ENCODE measurements at places on chromosomes 16 and 17. TPM values are rescaled to one million over a fixed set of nuclear protein-coding genes. Genes with fewer than 3 reads are reported as not detected.

CNTNAP4 gene
- total RNA-seq, result not detected

GUCY2D gene
- not detected for total RNA-seq

TBX6 gene
- total RNA-seq, result 4.3 TPM

CFAP20 gene
- 55.5 TPM for total RNA-seq

PALB2 gene
- 12.7 TPM for total RNA-seq

GNG13 gene
- not detected for total RNA-seq

COPZ2 gene
- 16.9 TPM for total RNA-seq

PABPN1L gene
- not detected for total RNA-seq

KIF2B gene
- not detected for total RNA-seq

KREMEN2 gene
- total RNA-seq, result 2.0 TPM

EFNB3 gene
- total RNA-seq, result 7.1 TPM

RCVRN gene
- 0.21 TPM for total RNA-seq

SYNGR3 gene
- total RNA-seq, result 1.1 TPM

DNA sequence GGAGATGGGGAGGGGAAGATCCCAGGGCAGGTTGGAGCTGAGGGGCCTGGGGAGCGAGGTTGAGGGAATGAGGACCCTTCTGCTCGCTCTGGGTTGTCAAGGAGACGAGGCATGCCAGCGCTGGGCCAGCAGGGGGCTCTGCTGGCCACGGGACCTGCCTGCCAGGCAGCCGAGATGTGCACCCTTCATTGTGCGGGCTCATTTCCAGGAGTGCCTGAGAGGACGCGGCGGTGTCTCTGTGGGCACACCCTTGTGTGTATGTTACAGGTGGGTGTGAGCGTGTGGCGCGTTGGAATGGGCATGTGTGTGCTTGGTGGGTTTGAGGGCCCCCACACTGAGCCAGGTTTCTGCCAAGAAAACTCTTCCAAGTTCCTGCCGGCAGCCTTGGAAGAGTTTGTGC, 15.9 kb downstream of the ARHGAP23 start:
- peak; percentile 58 for DNase-seq

- no peak for DNase-seq
These were observed 6.6 kb downstream of the NDRG4 start for GRCh38 chr16:58506241-58507194.

GRCh38 chr16:1656808-1657617, 21.1 kb upstream of the JPT2 start:
- DNase-seq, result no peak

DNA sequence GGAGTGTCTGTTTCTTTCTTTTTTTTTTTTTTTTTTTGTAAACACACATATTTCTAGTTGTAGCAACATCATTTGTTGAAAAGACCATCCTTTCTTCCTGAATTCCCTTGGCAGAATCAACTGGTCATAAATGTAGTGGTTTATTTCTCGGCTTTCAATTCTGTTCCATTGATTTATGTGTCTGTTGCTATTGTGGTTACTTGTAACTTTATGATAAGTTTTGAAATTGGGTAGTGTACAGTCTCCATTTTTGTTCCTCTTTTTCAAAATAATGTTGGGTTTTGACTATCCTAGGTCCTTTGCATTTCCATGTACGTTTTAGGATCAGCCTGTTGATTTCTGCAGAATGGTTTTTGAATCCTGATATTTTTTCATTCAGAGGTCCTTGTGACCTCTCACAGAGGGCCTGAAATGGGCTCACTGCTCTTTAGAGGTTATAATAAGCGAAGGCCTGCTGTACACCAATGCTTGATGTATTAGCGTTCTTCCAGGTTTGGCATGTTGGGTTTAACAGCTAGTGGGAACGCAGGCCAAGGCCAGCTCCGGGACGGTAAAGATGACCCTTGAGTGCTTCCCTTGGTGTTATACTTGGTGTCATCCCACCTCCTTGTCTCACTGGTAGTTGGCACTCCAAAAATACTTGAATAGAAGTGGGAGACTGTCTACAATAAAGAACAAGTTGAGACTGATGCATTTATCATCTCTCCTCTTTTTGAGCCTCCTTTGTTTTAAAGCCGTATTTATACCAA, 43.8 kb downstream of the ZNRF1 start:
- no peak for DNase-seq

GRCh38 chr17:61443475-61443882, 8.7 kb upstream of the TBX4 start:
- DNase-seq, result no peak

GRCh38 chr17:77320485-77321256, 179.9 kb downstream of the SEC14L1 start:
- DNase-seq, result peak; percentile 96

DNA sequence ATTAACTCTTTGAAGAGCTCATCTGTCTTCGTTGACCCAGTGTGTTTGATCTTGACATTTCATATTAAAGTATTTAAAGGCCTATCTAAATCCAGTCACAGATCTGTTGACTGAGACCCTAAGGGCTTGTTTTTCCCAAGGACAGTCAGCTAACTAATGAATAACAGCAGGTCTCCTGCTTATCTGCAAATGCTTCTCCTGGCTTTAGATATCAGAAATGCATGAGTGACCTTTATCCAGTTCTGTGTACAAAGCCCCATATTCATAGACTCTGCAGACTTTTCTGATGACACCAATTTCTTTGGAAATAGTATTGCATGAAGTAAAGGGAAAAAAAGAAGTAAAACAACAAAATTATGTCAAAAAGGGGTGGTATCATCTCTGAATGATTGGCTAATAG, 70.3 kb downstream of the YPEL2 start:
- DNase-seq, result no peak

DNA sequence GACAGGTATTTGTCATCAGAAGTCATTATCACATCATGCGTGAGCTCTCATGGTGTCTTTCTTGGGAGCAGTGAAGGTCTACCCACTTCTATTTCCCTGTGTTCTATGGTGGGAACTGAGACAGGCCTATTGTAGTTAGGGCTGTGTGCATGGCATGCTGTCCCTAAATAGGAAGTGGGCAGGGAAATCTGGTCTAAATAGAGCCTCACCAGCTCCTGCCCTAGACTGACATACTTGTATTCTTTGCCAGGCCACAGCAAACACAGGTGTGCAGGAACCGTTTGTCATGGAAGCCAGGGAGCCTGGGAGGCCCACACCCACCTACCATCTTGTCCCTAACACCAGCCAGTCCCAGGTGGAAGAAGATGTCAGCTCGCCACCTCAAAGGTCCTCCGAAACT, 10.1 kb downstream of the SLC7A6 start:
- DNase-seq, result no peak

- no peak for DNase-seq
These were observed 69.6 kb downstream of the BCAS3 start for GRCh38 chr17:60747069-60747808.

DNA sequence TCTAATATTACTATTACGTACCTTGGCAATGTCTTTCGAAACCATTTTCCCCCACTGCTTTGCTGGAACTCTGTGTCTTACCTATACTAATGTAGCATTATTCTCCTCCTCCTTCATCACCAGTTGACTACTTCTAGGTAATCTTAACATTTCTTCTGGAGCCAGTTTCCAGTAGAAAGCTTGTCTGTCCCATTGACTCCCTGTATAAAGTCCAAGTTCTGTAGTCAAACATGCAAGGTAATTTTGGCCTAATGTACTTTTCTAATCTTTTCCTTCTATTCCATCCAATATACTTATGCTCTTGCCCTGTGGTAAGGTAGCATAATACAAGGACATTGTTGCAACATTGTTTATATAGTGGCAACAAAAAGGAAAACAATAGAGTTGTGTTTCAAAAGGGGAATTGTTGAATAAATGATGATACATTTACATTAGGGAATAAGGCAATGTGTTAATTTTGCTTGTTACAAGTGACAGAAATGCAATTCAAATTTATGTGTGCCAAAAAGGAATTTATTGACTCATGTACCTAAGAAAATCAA, 27.9 kb downstream of the OMG start:
- no peak for DNase-seq

DNA sequence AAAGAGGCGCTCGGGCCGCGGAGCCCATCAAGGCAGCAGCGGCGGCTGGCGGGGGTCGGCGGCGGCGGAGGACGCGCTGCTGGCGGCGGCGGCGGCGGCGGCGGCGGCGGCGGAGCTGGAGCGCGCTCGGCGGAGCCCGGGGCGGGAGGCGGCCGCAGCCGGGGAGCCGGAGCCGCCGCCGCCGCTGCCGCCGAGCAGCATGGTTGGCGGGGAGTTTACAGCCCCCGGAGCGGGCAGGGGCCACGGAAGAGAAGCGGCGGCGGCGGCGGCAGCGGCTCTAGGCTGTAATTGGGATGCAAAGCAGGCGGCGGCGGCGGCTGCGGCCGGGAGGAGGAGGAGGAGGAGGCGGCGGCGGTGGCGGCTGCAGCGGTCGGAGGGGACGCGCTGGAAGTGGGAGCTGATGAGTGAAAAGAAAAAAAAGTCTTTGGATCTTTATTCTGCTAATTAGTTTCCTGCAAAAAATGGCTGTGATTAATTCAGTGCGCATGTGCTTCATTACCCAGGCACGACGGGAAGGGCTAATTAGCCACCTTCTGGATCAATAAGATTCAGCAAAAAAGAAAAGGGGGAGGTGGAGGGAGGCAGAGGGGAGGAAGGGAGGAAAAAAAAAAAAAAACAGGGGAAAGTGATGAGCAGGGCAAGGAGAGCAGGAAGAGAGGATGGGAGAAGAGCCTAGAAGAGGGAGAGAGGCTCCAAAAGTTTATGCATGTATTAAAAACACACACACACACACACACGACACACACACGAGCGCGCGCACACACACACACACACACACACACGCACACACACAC, 10.9 kb upstream of the ZFHX3 start:
- DNase-seq, result no peak

GRCh38 chr17:526425-526824, 173.8 kb upstream of the RPH3AL start:
- no peak for DNase-seq

DNA sequence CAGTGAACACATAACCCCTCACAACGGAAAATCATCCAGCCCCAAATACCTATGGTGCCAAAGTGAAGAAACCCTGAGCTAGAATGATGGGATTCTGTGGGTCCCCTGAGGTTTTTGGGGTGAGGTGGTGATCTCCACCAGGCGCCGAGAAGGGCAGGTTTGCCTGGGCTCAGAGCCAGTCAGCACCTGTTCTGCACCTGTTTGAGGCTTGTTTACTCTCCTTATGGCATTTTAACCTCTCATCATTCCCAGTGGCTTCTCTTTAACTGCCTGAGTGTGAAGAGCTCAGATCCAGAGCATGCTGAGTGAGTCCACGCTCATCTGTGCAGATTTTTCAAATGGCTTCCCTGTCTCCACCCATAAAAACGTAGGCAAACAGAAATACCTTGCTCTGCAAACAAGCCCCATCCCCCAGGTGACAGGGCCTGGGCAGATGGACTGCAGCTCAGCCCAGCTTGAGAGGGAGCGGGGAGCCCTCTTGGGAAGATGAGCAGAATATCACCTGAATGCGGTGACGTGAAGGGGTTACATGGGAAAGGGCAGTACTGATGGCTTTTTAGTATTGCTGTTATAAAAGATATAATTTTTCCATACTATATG, 40.1 kb upstream of the CLEC19A start:
- DNase-seq, result no peak

- DNase-seq, result no peak
These were observed 163.5 kb downstream of the CCT6B start for GRCh38 chr17:34797720-34798119.

GRCh38 chr16:49484936-49485335, 111.3 kb downstream of the C16orf78 start:
- DNase-seq, result no peak

DNA sequence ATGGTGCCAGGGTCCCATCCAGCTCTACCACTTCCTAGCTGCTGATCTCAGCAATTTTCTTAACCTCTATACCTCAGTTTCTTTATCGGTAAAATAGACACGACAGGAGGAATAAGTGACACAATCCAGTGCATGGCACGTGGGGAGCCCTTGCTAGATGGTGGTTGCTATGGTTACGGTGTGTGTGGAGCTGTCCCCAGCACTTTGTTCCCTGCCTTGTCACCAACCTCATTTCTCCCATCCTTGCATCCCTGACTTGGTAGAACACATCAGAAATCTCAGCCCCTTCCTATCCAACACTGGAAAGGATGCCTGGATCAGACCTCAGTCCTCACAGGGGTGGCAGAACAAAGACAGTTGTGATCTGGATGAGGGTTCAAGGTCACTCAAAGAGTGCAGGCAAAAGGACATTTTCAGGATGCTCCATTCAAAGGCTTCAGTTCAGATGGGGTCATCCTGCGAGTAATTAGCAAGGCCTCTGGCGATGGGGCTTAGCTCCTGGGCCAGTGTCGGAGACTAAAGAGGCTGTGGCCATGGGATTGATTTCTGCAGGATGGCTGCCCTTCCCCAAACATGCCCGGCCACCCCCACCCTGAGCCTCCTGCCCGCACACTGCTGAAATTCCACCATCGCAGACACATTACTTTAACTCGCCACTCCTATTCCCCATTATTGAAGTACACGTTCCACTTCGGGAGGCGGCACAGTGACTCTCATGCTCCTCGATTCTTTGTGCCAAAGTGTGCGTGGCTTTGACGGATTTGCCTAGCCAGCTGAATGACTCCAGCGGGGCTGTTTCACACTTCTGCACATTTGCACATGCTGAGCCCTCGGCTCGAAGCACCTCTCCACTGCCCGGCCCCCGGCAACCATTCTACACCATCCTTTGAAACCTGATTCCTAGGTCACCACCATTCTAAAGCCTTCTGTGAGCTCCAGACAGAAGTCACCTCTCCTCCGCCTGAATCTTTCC, 40.3 kb downstream of the WNT3 start:
- no peak for DNase-seq

- DNase-seq, result no peak
These were observed 44.8 kb downstream of the CPPED1 start for GRCh38 chr16:12758670-12759558.

GRCh38 chr17:60372790-60373483, 19.0 kb downstream of the USP32 start:
- DNase-seq, result no peak

GRCh38 chr16:85641305-85641704, 28.2 kb downstream of the GSE1 start:
- no peak for DNase-seq

DNA sequence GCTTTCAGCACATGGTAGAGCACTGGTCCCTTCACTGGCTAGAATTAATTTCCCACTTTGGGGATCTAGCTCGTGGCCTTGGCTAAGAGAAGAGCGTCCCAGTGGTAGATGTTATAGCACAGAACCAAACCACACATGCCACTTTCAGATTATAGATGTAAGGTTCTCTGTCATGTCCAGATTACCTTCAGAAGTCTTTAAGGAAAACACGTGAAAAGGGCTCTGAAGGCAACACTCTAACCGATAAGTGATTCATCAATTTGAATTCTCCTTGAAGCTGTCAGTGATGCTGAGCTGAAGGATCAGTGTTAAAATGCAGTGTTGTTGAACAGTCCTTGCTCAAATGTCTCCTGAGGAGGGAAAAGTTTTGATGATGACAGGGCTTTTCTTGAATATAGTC, 43.5 kb upstream of the VPS4A start:
- no peak for DNase-seq

DNA sequence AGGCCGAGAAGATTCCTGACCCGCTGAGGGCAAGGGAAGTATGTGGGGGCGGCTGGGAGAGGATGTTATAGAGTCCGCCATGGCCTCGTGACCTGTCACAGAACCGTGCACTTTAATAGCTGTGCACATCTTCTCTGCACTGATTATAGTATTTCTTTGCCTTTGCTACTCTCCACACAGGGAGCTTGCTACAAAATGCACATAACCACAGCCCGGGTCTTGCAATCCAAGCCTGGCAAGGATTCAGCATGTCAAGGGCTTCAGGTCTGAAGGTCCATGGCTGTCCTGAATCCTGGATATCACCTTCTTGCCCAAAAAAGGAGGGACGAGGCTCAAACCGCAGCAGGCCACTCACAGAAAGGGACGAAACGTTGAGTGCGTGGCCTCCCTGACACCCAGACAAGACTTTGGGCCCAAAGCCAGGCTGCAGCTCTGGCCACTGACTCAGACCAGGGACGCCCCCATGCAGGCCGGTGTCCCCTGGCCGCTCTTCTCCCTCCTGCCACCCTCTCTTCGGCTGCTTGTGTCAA, 43.7 kb downstream of the USP22 start:
- DNase-seq, result no peak
